C1 segment of cervical spinal cord (tissue), 14 donors: ENCODE measurements at places on chromosomes 2 and 18.

GRCh38 chr2:30024281-30024680 lies 102.9 kb upstream of the ALK start:
- DNase-seq: no peak

GRCh38 chr2:236977852-236978398 lies 107.8 kb upstream of the COPS8 start:
- no peak for DNase-seq

- no peak for DNase-seq
Measured at GRCh38 chr2:204591225-204591624, 46.0 kb downstream of the PARD3B start.

- peak; percentile 94 for DNase-seq
Measured at GRCh38 chr2:42809819-42810120, 17.4 kb upstream of the HAAO start.

GRCh38 chr2:7499018-7499417 lies 581.8 kb downstream of the RNF144A start:
- no peak for DNase-seq

DNA sequence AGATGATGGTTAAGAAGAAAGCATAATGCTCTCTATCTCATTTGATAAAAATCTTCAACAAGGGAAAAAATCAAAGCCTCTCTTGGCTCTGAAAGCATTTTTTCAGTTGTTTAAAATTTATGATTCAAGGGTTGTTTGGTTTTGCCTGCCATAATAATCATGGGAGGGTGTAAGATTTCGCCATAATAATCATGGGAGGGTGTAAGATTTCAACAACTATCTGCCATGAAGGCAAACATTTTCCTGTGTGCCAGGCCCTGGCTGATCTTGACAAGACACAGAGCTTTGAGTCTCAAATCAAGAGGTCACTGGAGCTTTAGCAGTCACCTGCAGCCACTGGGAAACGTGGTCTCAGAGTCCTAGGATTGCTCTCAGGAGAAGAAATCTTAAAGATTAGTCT lies 175.1 kb upstream of the PIEZO2 start:
- no peak for DNase-seq

GRCh38 chr2:138170485-138170884 lies 206.2 kb downstream of the HNMT start:
- DNase-seq: no peak

DNA sequence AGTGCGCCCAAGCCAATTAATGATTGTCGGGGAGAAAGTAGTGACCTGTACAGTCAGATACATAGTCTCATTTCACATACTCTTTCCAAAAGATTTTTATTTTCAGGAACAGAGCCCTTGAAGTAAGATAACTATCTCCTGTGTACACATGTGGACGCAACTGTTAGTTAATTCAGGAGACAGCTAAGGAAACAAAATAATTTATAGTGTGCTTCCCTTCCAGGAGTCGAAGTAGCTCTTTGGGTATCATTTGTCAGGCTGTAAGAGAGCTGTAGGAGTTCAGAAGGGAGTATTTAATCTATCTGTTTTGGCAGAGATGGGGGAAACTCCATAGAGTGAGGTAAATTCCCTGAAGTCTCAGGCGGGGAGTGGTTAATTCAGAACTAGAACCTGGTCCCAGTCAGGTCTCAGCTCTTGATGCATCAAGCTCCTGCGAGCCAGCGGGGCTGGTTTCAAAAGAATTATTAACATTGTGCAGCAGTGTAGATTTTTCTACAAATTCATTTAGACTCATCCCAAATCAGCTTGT lies 63.0 kb downstream of the MAPK4 start:
- no peak for DNase-seq

DNA sequence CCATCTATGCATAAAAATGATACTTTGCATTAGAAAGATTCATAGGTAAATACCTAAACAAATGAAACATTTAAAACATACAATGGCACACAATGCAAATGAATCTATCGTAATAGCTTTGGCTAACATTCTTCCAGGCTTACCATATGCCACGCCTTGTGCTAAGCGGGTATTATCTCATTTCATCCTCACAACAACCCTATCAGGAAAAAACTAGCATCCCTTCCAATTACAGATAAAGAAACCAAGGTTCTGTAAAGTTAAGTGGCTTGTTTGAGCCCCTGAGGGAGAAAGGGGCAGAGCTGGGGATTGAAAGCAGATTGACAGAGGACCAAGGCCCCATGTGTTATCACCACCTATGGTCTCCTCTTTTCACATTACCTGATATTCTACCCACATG lies 145.4 kb upstream of the ETAA1 start:
- no peak for DNase-seq

GRCh38 chr2:215895330-215895729 lies 118.0 kb downstream of the MREG start:
- no peak for DNase-seq

- DNase-seq: no peak
Measured at GRCh38 chr2:208985644-208986043, 438.2 kb upstream of the MAP2 start.

GRCh38 chr18:13548106-13548819 lies 178.1 kb downstream of the FAM210A start:
- DNase-seq: no peak

GRCh38 chr18:32366586-32367538 lies 103.8 kb downstream of the GAREM1 start:
- DNase-seq: no peak

DNA sequence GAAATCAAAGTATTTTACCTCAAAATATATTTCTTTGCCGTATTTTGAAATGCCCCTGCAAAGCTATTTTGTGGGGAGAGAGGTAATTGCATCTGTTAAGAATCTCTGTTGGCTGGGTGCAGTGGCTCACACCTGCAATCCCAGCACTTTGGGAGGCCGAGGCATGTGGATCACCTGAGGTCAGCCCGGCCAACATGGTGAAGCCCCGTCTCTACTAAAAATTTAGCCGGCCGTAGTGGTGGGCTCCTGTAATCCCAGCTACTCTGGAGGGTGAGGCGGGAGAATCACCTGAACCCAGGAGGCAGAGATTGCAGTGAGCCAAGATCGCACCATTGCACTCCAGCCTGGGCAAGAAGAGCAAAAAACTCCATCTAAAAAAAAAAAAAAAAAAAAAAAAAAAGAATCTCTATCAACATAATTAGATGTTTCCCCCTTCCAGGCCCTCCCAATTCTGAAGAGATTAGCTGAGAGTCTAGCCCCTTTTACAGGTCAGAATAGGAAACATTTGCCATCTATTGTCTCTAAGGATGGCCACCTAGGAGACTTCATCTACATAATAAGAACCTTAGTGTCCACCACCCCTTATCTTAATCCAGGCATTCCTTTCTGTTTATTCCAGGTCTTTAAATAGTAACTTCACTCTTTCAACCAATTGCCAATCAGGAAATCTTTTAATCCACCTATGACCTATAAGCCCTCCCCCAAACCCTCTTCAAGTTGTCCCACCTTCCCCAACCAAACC lies 3.5 kb upstream of the TRAPPC8 start:
- DNase-seq: no peak

GRCh38 chr2:229843613-229844012 lies 78.2 kb downstream of the TRIP12 start:
- DNase-seq: no peak

- DNase-seq: no peak
Measured at GRCh38 chr18:68447286-68447685, 267.6 kb downstream of the TMX3 start.

GRCh38 chr2:237143676-237144440 lies 58.2 kb downstream of the COPS8 start:
- DNase-seq: no peak

GRCh38 chr2:221553333-221553732 lies 18.8 kb downstream of the EPHA4 start:
- no peak for DNase-seq

DNA sequence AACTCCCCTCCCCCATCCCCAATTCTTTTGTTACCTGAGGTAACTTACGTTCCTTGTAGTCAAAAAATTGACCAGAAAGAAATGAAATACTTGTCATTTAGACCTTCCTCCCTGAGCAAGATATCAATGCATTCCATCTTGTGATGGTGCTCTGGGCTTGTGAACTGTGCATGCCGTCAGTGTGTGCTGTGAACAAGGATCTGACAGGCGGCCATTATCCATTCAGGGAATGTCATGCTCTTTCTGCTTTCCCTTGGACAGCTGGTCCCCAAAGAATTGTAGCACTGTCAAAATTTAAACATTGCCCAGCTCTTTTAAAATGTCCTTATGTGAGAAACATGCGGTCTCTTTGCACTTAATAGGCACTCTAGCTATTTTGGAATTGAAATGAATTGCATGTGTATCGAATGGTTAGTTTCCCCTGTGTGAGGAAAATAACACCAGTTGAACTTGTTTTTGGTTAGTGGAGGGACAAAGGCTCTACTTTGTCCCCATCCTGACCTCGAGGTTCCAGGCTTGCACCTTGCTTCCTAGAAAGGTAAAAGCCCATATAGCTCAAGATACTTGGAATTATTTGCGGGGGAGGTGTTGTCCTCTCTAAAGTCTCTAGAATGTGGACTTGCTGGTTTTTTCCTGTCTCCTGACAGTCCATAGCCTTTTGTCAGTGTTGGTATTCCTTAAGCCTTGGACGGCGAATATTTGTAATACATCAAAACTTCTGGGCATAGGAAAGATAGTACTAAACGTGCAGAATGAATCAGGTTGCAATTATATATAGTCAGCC lies 350.9 kb downstream of the NUP35 start:
- DNase-seq: no peak

DNA sequence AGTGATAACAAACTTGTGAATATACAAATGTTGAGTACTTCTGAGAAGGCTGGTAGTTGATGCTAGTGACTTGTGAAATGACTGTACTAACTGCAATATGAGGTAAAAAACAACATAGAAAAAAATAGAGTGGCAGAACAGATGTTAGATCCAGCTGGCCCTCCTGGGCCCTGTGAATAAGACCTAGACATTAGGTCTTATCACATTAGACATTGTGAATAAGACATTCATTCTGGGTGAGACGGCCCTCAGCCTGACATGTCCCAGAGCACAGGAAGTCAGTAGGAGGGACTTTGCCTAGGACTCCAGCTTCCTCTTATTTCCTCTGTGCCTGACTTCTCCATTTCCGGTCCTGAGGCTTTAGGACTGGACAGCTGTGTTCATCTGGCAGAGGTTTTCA lies 22.9 kb downstream of the DOK1 start:
- no peak for DNase-seq

GRCh38 chr2:239469106-239469960 lies 68.5 kb upstream of the HDAC4 start:
- DNase-seq: no peak

- DNase-seq: no peak
Measured at GRCh38 chr18:27696148-27696547, 480.8 kb downstream of the CDH2 start.

GRCh38 chr2:16862471-16862870 lies 196.8 kb upstream of the CYRIA start:
- DNase-seq: no peak

- no peak for DNase-seq
Measured at GRCh38 chr2:15427987-15428386, 133.1 kb downstream of the NBAS start.

DNA sequence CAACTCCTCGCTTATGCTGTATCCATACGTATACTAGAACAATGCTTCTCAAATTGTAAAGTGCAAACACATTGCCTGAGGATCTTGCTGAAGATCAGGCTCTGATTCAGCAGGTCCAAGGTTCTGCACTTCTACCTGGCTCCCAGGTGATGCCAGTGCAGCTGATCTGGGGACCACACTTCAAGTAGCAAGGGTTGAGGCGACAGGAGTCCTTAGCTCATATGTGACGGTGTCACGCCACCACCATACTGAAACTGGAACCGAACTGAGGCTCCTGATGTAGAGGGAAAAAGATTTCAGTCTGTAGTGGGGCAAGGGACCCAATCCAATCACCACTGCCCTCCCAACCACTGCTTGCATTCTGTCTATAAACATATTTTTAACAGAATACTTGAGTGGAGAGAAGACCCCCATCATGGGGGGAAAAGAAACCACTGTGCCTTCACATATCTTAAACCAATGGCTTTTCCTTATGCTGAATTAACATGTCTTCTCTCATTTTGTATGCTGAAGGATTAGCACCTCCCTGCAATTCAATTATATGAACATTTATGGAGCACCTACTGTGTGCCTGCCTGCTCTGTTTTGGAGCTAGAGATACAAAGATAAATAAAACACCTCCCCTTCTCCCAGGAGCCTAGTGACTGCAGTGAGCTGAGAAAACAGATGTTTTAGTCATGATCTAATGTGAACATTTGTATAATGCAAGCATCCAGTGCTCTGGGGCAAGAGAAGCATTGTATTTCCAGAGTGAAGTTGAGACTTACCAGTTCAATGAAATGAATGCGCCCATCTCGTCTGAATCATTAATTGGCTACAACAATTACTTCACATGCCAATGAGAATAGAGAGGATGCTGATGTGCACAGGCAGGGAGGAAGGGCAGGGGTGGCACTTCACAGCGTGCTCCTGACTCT lies 6.6 kb upstream of the ASAP2 start:
- no peak for DNase-seq
